ENCODE measurements at places on chromosomes 4 and X.

- no peak for DNase-seq
Observed at GRCh38 chrX:136822337-136823095, 41.8 kb upstream of the ARHGEF6 start.

GRCh38 chr4:75154994-75155393 lies 222.1 kb downstream of the PARM1 start:
- no peak for DNase-seq

DNA sequence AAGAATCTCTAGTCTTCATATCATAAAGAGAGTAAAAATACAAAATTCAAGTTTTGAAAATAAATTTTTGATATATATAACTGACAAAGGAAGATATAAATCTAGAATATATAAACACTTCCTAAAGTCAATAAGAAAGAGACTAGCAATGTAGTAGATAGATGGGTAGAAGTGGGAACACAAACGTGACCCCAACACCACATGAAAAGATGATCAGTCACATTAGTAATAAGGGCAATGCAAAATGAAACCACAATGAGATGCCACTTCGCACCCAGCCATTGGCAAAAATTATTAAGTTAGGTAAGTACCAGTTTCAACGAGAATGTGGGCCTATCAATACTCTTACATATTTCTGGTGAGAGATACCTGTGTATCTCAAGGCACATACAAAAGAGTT lies 106.5 kb downstream of the EGF start:
- DNase-seq = no peak

DNA sequence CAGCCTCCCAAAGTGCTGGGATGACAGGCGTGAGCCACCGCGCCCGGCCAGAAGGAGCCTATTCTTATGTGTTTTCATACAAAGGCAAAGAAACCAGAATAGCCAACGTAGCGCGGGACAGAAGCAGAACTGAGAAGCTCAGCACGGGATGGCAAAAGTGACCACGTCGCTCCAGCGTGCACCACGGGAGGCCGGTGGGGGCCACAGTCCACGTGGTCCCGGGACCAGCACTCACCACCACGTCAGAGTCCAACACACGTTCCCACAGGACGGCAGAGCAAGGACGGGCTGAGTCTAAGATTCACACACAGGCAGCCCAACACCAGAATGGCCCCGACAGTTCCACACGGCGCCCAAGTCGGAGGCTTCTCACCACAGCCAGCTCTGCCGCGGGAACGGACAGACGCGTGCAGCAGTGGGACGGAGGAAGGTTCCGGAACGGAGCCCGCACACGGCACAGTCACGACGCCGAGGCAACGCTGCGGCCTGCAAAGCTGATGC lies 18.8 kb upstream of the GTPBP6 start:
- DNase-seq = no peak

DNA sequence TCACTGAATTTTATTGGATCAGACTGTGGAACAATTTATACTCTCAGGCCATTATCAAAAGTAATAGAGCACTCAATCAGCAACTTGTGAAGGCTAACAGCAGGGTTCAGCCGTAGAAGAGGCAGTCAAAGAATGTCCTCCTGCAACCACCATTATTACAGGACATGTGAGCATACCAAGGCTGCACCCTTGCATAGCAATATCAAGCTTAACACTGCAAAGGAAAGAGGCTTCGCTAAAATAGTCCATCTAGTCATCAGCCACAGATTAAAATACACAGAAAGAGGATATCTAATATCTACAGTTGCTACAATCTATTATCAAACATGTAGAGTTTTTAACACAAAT lies 42.9 kb upstream of the TMPRSS11B start:
- no peak for DNase-seq

- peak; percentile 51 for DNase-seq
Observed at GRCh38 chrX:39427906-39428305, 626.6 kb downstream of the MID1IP1 start.

DNA sequence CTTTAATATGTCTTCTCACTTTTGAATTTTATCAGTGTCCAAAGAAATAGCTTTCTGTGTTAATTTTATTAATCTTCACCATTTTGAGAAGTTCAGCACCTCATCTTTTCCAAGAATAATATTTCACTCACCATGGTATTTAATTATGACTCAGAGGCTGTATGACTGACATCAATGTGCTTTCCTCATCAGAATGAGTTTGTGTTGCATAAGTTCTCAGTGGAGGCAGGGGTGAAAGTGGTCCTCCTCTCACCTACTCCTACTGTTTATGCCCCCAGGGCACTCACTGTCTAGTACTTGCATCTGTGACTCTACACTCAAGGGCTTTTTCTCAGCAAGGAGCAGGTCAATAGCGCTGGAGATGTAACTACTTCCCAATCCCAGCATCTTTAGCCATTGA lies 905.3 kb upstream of the INTU start:
- no peak for DNase-seq
